ENCODE measurements at places on chromosomes 3 and 15.

GRCh38 chr3:192801985-192802384 is 74.6 kb upstream of the FGF12 start:
- DNase-seq: no peak

- DNase-seq: no peak
Measured at GRCh38 chr15:59380902-59381610, 8.4 kb upstream of the MYO1E start.

GRCh38 chr3:172177046-172177445 is 137.7 kb downstream of the FNDC3B start:
- DNase-seq: no peak

DNA sequence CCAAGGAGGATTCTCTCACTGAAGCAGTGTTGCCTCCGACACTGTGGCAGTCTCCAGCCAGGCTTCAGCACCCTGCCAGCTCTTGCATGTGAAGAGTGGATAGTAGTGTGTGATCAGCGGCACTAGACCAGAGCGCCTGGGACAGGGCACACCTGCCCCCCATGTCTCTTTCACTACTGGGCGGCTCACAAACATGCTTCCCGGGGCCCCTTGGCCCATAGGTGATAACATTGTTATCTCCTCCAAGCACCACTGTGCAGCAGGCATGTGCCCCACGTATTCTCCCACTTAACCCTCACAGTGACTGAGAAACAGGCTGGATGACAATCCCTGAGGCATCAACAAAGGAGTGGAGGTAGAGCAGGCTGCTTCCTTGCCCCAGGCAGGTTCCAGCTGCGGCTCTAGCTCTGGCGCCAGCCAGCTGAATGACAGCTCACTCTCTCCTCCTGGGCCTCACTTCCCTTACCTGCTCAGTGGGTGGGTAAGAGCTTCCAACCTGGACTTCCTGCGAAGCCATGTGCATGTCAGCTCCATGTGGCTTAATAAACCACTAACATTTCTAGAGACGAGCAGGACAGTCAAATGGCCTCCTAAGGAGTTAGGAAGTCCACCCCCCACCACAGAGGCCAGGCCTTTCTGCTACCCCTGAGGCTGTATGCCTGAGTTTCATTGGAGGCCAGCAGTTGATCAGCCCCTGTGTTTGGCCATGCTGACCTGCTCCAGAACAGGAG is 37.8 kb downstream of the KLF13 start:
- DNase-seq: no peak

GRCh38 chr3:179148616-179149405 is 654 bp downstream of the PIK3CA start:
- peak; percentile 68 for DNase-seq

GRCh38 chr3:144549166-144549565 is 577.5 kb downstream of the DIPK2A start:
- no peak for DNase-seq

DNA sequence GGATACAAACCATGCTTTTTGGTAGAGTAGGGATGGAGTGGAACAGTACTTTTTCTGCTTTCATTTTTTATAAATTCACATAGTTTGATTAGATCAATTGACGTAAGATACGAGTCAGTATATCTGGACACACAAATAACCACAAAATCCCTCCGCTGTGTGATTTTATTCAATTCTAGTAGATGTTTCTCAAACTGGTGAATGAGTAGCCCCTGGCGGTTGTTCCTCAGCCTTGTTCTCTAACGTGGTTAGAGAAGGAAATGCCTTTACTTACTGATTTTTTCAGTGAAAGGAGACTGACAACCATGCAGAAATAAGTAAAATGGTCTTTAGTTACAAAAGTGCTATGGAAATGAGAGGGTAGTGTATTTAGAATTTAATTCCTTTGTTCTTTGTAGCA is 161.0 kb downstream of the TCF12 start:
- peak; percentile 13 for DNase-seq

- no peak for DNase-seq
Measured at GRCh38 chr3:108527817-108528216, 17.4 kb upstream of the MYH15 start.

Data from T-cell (primary cell).